Activated CD4-positive, alpha-beta T cell treated with anti-CD3 and anti-CD28 coated beads, Interleukin-2, amount 10 ng/mL, durations not matched to agents 7 days and 5 days (primary cell): ENCODE measurements at places on chromosomes 11 and 22. TPM values are rescaled to one million over a fixed set of nuclear protein-coding genes. Genes with fewer than 3 reads are reported as not detected.
A peak's percentile ranks its signal among the peaks of the same experiment; 100 is the strongest.

The TMPRSS5 gene
- 0.64 TPM for total RNA-seq

- no peaks in the 10 kb centered on the region for H3K4me1 ChIP-seq
- no peak for DNase-seq
Measured at GRCh38 chr11:92269021-92269420, 44.4 kb downstream of the FAT3 start.

GRCh38 chr22:37030560-37031281, 11.2 kb downstream of the MPST start:
- DNase-seq = no peak
- H3K36me3 ChIP-seq = no peaks in the 10 kb centered on the region
- H3K27me3 ChIP-seq = no peaks in the 10 kb centered on the region
- H3K4me3 ChIP-seq = no peak overlapping the region
- no peaks in the 10 kb centered on the region for H3K4me1 ChIP-seq

DNA sequence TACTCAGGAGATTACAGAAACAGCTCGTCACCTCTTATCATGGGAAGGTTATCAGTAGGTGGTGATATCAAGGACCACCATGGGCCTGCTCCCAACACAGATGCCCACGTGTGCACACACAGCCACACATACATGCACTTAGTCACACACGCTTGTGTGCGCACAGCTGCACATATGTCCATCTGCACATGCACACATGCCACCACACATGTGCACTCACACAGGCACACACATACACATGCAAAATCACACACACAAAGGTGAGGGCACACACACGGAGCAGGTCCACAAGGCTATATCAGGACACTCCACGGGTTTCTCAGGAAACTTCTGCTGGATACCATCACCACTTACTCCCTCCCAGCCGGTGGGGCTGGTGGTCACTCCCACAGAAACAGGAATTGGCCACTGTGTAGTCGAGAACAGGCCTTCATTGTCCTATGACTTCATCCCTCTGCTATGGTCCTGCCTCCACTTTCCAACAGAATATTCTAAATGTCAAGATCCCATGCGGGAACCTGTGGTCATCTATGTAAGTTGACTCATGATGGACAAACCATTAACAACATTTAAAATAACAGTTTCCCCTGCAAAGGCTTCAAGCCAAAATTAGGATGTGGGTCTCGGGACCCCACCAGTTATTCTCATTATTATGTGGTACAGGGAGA, 2.2 kb downstream of the C11orf24 start:
- no peak overlapping the region for H3K27ac ChIP-seq
- H3K4me1 ChIP-seq = peaks cover 43% of the 10 kb centered on the region
- no peaks in the 10 kb centered on the region for H3K27me3 ChIP-seq
- H3K4me3 ChIP-seq = no peak overlapping the region

The MAJIN gene
- 0.20 TPM for total RNA-seq

The OR8G5 gene
- not detected for total RNA-seq

GRCh38 chr11:108881131-108881530, 216.3 kb downstream of the DDX10 start:
- no peaks in the 10 kb centered on the region for H3K36me3 ChIP-seq
- no peak overlapping the region for H3K27ac ChIP-seq
- no peaks in the 10 kb centered on the region for H3K4me1 ChIP-seq
- no peaks in the 10 kb centered on the region for H3K27me3 ChIP-seq
- no peak overlapping the region for H3K4me3 ChIP-seq

DNA sequence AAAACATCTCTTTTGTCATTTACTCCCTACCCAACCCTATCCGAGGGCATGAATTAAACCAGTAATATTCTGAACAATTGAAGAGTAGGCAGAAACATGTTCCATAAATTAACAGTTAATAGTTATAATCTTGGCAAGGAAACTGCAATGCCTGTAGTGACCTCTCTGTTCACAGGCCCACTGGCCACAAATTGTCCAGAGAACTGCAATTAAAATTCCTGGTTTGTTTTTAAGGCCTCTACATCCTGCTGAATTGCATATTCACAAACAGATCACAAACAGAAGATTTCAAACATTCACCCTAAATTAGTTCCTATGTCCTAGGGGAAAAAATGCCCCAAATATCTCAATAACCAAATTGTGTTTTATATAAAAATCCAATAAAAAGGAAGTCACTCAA, 143.2 kb upstream of the TRPC6 start:
- no peak overlapping the region for H3K27ac ChIP-seq
- H3K36me3 ChIP-seq = no peaks in the 10 kb centered on the region
- no peaks in the 10 kb centered on the region for H3K27me3 ChIP-seq
- no peaks in the 10 kb centered on the region for H3K4me1 ChIP-seq
- no peak overlapping the region for H3K4me3 ChIP-seq

- H3K4me1 ChIP-seq = peaks cover 93% of the 10 kb centered on the region
- peak overlapping the region; percentile 72 for H3K4me3 ChIP-seq
- peaks cover 67% of the 10 kb centered on the region for H3K36me3 ChIP-seq
- peak; percentile 42 for DNase-seq
- peak overlapping the region; percentile 96 for H3K27ac ChIP-seq
Measured at GRCh38 chr22:39920134-39920743, 19.4 kb downstream of the GRAP2 start.

DNA sequence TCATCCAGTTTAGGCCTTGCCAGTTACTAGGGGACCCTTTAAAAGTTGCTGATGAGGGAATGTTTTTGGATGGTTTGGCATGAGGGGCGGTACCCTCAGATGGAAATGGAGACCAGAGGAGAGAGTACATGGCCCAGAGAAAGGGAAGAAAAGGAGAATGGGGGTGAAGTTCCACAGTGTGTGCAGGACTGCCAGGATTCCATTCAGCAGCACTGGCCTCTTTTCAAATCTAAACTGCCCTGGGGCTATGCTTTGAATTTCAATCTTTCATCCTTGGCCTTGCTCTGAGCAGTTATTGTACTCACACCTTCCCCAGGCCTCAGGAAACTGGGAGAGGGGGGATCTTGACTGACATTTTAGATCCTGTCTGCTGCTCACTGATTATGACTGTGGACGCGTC, 3.0 kb downstream of the SLC3A2 start:
- H3K4me3 ChIP-seq = peak overlapping the region; percentile 98
- no peak for DNase-seq
- no peaks in the 10 kb centered on the region for H3K27me3 ChIP-seq
- H3K27ac ChIP-seq = peak overlapping the region; percentile 100
- H3K36me3 ChIP-seq = peaks cover 72% of the 10 kb centered on the region

The ZC3H12C gene
- total RNA-seq = 0.40 TPM

The CACNA1I gene
- total RNA-seq = 9.3 TPM

DNA sequence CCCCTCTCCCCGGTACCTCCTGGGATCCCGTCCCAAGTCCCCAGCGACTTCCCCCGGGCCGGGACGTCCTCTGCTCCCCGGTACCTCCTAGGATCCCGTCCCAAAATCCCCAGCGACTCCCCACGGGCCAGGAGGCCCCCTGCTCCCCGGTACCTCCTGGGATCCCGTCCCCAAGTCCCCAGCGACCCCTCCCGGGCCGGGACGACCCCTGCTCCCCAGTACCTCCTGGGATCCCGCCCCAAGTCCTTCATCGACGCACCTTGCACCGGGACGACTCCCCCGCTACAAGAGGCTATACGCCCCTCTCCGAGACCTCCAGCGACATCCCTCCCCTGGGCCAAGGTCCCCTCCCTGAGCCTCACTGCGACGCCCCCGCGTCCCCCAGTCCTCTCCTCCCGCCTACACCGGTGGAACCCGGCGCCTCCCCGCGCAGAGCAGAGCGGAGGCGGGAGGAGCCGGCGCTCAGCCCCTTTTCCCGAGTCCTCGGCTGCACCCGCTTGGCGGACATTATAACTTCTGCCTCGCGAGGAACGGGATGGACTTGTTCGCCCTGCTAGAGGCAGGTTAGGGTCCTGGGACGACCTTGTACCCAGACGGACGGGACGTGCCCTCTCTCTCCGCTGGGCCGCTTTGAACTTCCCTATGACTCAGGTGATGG, 912 bp downstream of the KREMEN1 start:
- H3K4me1 ChIP-seq = peaks cover 14% of the 10 kb centered on the region
- H3K36me3 ChIP-seq = no peaks in the 10 kb centered on the region
- no peak for DNase-seq
- H3K27ac ChIP-seq = no peak overlapping the region
- H3K27me3 ChIP-seq = peaks cover 75% of the 10 kb centered on the region
- peak overlapping the region; percentile 44 for H3K4me3 ChIP-seq

The MS4A4A gene
- total RNA-seq = not detected

DNA sequence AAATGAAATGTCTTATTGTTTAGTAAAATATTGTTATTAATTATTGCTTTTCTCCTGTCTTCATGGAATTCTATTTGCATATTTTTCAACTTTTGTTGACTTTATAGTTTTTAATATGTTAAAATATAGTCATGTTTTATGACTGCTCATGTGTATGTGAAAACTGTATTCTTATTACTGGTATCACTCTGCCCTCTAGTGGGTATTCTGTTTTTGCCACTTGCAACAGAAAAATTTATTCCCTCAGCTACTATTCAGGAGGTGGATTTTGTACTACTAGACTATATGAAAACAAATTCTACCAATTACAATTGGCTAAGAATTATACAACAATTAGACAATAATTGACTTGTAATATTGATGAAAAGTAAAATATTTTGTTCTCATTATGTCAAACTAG, 45.0 kb downstream of the OR4C6 start:
- no peak overlapping the region for H3K4me3 ChIP-seq
- peak; percentile 6 for DNase-seq

The ARHGAP8 gene
- total RNA-seq = 0.37 TPM

The OR10A2 gene
- not detected for total RNA-seq

The KIAA0930 gene
- 17.8 TPM for total RNA-seq

DNA sequence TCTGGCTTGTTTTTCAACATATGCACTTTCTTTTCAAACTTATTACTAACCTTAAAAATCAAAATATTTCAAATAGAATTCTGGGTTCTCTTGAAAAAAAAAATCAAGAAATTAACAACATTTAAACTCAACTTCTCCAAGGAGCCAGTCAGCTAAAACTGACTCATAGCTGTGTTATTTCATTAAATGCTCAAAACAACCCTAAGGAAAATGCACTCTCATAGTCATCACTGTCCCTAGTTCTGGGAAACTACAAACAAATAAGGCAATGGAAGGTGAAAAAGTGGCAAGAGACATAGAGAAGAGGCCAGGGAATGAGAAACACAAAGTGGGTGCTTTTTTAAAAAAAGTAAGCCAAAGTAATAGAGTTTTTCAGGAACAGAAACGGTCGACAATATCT, 4.1 kb upstream of the ARHGAP20 start:
- no peak overlapping the region for H3K4me3 ChIP-seq
- no peak overlapping the region for H3K27ac ChIP-seq
- DNase-seq = no peak
- H3K27me3 ChIP-seq = peaks cover 39% of the 10 kb centered on the region
- no peaks in the 10 kb centered on the region for H3K36me3 ChIP-seq

The TRIM77 gene
- total RNA-seq = not detected

DNA sequence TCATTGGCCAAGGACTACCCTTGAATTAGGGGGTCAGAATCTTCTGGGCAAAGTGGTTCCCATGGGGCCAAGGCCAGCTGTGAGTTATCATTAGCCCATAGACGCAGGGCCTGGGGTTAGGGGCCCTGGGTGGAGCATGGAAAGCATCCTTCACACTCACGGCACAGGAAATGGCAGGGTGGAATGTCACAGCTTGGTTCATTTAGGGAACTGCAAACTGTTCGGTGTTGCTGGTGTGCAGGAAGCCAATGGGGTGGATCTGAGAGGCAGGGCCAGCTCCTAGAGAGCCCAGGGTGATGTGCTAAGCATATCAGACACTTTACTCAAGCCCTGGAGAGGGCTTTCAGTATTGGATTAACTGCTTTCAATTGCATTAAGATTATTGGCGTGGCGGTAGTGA, 42.9 kb downstream of the TECTA start:
- no peaks in the 10 kb centered on the region for H3K27me3 ChIP-seq
- no peak overlapping the region for H3K4me3 ChIP-seq
- H3K36me3 ChIP-seq = no peaks in the 10 kb centered on the region
- H3K27ac ChIP-seq = no peak overlapping the region
- H3K4me1 ChIP-seq = no peaks in the 10 kb centered on the region
- DNase-seq = no peak

DNA sequence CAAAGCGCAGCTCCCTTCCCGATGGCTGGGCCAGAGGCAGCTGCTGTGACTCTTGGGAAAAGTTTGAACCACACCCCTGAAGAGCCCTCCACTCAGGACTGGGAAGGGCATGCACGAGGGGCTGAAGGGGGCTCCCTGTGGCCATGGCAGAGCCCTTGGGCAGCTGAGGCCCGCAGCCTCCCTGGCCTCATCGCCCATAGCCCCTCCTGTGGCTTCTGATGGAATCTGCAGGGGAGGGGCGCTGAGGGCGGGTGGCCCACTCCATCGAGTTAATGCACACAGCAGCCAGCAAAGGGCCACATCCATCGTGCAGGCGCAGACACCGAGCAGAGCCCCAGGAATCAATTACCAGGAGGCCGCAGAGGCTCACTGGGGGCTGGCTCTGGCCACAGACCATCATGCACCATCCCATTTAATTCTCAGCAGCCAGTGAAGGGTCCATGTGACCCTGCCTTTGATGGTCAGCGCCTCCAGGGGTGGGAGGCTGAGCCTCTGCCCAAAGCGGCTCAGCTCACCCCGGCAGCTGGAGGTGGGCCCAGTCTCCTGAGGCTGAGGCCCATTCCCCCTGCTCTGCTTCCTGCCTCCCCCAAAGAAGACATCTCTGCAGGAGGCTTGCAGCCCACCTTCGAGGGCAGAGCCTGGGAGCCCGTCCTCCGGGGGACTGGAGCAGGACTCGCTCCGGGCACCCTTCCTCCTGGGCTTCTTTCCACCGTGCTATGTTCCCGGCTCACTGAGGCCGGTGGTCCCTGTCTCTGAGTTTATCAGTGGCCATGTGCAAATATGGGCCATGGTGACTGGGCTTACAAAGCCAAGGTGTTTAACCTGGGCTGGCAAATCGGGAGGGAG, 1410.2 kb downstream of the BRD1 start:
- no peak overlapping the region for H3K4me3 ChIP-seq
- DNase-seq = no peak
- no peak overlapping the region for H3K27ac ChIP-seq

The HPX gene
- 0.35 TPM for total RNA-seq

DNA sequence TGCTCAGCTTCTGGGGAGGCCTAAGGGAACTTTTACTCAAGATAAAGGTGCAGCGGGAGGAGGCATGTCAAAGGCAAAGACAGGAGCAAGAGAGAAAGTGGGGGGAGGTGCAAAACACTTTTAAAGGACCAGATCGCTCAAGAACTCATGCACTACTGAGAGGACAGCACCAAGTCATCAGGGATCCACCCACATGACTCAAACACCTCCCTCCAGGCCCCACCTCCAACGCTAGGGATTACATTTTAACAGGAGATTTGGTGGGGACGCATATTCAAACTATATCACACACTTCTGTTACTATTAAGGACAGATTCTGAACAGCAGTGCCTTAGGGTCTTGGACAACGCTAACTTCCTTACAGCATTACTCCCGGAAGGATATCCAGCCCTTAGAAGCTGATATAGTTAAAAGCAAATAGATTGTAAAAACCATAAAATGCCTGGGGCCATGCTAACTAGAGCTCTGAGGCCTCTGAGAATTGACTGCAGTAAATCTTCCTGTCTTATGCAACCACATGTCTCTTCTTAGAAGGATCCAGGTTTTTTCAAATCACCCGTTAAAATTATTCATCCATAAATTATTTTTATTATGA, 16.7 kb upstream of the ZC3H12C start:
- H3K4me3 ChIP-seq = no peak overlapping the region
- peaks cover 13% of the 10 kb centered on the region for H3K4me1 ChIP-seq
- no peak overlapping the region for H3K27ac ChIP-seq
- H3K36me3 ChIP-seq = no peaks in the 10 kb centered on the region
- DNase-seq = no peak

- no peak overlapping the region for H3K27ac ChIP-seq
- H3K4me3 ChIP-seq = no peak overlapping the region
- no peaks in the 10 kb centered on the region for H3K27me3 ChIP-seq
- peaks cover 5% of the 10 kb centered on the region for H3K4me1 ChIP-seq
- H3K36me3 ChIP-seq = no peaks in the 10 kb centered on the region
- DNase-seq = no peak
Measured at GRCh38 chr22:36087784-36088183, 59.2 kb upstream of the RBFOX2 start.
